ENCODE measurements at places on chromosomes 3 and 15. TPM values are rescaled to one million over a fixed set of nuclear protein-coding genes. Genes with fewer than 3 reads are reported as not detected.

Gene PRSS50
- 0.41 TPM for total RNA-seq

DNA sequence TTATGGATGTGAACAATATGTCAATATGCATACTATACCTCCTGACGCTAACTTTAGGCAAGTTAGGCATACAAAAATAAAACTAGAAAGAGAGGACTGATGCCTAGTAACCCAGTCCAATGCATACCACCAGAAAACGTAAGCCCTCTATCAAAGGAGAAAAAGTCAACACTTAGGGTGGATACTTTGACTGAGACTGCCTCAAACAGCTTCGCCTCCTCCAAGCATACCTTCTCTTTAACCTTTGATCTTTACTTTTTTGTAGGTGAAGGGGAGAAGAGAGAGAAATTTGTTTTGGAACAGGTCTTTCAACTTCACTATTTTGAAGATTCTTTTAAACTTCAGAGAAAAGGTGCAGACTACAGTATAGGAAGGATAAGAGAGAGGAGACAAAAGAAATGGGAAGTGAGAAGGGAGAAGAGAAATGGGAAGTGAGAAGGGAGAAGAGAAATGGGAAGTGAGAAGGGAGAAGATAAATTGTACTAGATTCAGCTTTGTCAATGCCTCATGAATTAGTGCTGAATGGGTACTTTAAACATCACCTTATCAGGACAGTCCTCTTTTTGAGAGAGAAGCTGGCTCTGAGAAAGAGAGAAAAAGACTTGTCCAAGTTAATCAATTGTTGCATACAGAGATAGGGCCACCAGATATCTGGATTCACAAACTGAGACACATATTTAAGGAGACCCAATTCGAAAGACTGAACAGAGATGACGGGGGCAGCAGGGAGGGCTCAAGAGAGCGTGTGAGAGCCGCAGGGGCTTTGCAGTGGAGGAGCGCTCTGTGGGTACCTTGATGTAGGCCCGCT, 1.0 kb downstream of the P3H2 start:
- no peaks in the 10 kb centered on the region for H3K36me3 ChIP-seq
- H3K4me3 ChIP-seq, result peak overlapping the region; percentile 69
- H3K4me1 ChIP-seq, result peaks cover 15% of the 10 kb centered on the region
- DNase-seq, result no peak

- no peak overlapping the region for H3K4me3 ChIP-seq
- H3K27ac ChIP-seq, result no peak overlapping the region
- no peak for DNase-seq
- H3K27me3 ChIP-seq, result no peaks in the 10 kb centered on the region
- H3K4me1 ChIP-seq, result no peaks in the 10 kb centered on the region
- H3K36me3 ChIP-seq, result no peaks in the 10 kb centered on the region
Measured at GRCh38 chr15:87267798-87268197, 988.7 kb downstream of the NTRK3 start.

- no peak for DNase-seq
- H3K27ac ChIP-seq, result no peak overlapping the region
- no peaks in the 10 kb centered on the region for H3K4me1 ChIP-seq
- H3K27me3 ChIP-seq, result no peaks in the 10 kb centered on the region
Measured at GRCh38 chr3:35663471-35663870, 24.1 kb downstream of the ARPP21 start.

DNA sequence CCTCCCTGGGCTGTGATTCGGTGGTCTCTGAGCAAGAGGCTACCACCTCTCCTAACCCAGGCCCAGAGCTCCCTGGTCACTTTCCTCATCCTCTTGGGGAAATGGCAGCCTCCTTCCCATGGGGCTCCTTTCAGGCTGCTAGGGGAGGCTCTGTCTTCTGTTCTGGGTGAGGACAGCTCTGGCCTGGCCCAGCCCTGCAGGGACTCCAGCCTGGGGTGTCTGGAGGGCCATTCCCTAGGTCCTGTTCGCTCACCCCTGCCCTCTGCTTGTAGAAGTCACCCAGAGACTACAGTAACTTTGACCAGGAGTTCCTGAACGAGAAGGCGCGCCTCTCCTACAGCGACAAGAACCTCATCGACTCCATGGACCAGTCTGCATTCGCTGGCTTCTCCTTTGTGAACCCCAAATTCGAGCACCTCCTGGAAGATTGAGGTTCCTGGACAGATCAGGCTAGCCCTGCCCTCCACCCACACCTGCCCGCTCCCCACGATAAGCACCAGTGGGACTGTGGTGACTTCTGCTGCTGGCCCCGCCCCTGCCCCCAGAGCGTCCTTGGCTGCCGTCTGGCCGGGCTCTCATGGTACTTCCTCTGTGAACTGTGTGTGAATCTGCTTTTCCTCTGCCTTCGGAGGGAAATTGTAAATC, 30.9 kb downstream of the PRKCD start:
- no peaks in the 10 kb centered on the region for H3K27me3 ChIP-seq
- H3K4me3 ChIP-seq, result no peak overlapping the region
- no peak for DNase-seq
- H3K4me1 ChIP-seq, result peaks cover 27% of the 10 kb centered on the region
- H3K27ac ChIP-seq, result peak overlapping the region; percentile 31

GRCh38 chr3:124174476-124174875, 182.6 kb upstream of the ROPN1 start:
- no peak overlapping the region for H3K4me3 ChIP-seq
- no peaks in the 10 kb centered on the region for H3K4me1 ChIP-seq
- no peaks in the 10 kb centered on the region for H3K27me3 ChIP-seq
- no peaks in the 10 kb centered on the region for H3K36me3 ChIP-seq
- DNase-seq, result no peak

- no peaks in the 10 kb centered on the region for H3K36me3 ChIP-seq
- H3K4me1 ChIP-seq, result no peaks in the 10 kb centered on the region
- DNase-seq, result no peak
Measured at GRCh38 chr15:95086531-95087252, 855.3 kb downstream of the MCTP2 start.

GRCh38 chr3:52253314-52254304, 8.1 kb downstream of the PPM1M start:
- peaks cover 93% of the 10 kb centered on the region for H3K36me3 ChIP-seq
- peak overlapping the region; percentile 77 for H3K27ac ChIP-seq
- peak; percentile 85 for DNase-seq
- no peaks in the 10 kb centered on the region for H3K27me3 ChIP-seq
- H3K4me1 ChIP-seq, result peaks cover 21% of the 10 kb centered on the region

GRCh38 chr15:39199076-39199475, 381.8 kb upstream of the THBS1 start:
- DNase-seq, result no peak
- no peak overlapping the region for H3K4me3 ChIP-seq
- no peaks in the 10 kb centered on the region for H3K4me1 ChIP-seq

DNA sequence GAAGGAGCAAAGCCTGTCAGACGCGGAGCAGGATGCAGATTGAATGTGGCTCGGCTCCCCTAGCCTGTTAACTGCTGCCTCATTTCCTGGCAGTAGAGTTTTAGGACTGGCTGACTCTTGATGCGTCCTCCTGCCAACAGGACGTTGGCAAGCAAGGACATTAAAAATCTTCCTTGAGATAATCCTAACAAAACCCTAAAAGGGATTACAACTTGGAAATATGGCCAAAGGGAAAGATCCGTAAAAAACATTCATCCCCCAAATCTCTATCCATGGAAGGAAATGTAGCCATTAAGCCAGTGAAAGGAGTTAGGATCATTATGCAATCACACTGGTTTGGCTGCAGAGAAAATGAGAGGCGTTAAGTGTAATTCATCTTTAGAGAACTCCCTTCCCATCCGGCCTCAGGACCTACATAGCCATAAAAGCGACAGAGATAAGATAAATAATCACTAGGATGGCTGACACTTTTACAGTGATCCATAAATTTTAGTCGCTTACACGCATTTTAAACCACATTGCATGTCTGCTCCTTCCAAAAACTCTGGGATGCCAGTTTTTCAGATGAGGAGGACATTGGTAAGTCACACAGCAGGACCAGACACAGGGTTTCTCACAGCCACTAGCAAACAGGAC, 44.5 kb upstream of the C3orf80 start:
- H3K27me3 ChIP-seq, result no peaks in the 10 kb centered on the region
- H3K36me3 ChIP-seq, result no peaks in the 10 kb centered on the region
- no peak for DNase-seq
- no peak overlapping the region for H3K4me3 ChIP-seq
- no peaks in the 10 kb centered on the region for H3K4me1 ChIP-seq
- H3K27ac ChIP-seq, result no peak overlapping the region

Gene SCN11A
- 0.27 TPM for total RNA-seq

Gene PPM1L
- 14.9 TPM for total RNA-seq

Gene IL12A
- 2.9 TPM for total RNA-seq

Data from lower lobe of right lung (tissue), 2 donors.